ENCODE measurements at places on chromosomes 7 and 10.
A peak's percentile ranks its signal among the peaks of the same experiment; 100 is the strongest.

DNA sequence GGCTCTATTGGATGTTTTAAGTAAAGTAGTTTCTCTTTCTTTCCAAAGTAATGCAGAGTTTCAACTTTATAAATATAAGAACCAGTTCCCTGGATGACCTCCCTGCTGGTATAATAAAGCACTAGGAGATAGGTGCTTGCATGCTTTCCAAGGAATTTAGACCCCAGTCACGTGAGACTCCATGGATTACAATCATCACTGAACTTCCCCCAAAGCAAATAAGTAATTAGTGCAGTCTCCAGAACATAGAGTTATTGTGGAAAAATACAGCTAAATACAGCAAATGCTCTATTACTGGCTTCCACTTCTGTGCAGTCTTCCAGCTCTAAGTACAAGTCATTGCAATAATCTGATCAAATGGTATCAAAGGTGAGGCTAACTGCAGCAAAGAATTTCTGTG lies 220.2 kb upstream of the STEAP1 start:
- DNase-seq: no peak

DNA sequence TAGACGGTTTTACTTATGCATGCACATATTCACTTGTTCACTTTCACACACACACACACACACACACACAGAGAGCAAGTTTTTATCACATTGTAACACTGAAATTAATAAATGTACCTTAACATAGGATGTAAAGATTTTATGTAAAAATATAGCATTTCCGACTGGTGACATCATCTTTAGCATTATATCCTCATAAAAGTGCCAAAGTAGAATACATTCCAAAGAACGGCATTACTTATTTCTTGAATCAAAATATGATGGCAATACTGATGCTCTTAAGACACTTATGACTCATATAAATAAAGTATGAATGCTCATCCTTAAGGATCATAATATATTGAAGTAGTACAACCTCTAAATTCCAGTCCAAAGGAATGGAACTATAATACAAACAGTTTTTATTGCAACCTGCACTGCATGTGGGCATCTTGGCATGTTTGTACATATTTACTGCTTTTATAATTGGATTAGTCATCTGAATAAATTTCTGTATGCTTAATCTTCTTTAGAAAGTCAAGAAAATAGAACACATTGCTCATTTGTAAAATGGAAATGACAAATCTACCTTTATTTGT lies 290.0 kb upstream of the SEMA3A start:
- DNase-seq: peak; percentile 1

GRCh38 chr7:133822001-133822641 lies 305.0 kb upstream of the LRGUK start:
- DNase-seq: no peak

- no peak for DNase-seq
These were observed 176.2 kb downstream of the TWIST1 start for GRCh38 chr7:18941207-18941606.

DNA sequence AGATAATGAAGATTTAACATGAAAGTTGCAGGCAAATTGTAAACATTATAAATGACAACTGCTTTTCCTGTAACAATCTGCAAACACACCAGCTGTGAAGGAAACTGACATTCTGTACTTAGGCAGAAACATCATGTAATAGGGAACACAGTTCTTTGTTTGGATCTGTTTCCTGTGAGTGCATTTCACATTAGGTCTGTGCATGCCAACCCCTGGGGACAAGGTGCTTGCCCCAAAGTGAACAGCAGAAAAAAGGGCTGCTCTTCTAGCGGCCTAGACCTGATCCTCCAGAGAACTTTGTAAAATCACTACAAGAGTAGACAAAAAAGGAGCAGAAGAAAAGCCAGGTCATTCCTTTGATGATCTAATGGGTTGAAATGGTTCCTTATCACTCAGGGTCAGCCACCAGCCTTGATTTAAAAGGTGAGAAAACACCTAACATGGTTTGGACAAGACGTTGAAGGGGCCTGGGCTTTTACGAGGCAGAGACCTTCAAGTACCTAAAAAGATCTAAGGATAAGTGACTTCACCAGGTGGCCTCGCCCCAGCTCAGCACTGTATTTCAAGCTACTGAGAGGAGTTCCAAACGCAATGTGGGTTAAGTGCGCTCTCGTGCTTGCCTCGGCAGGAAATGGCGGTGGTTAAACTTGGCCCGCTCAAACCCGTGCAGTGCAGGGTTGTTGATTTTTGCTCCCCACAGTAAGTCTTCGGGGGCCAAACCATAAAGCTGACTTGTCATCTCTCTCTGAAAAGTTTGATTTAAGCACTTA lies 249.7 kb downstream of the CREB5 start:
- DNase-seq: no peak

- DNase-seq: no peak
These were observed 127.0 kb downstream of the ATE1 start for GRCh38 chr10:121800831-121801230.

DNA sequence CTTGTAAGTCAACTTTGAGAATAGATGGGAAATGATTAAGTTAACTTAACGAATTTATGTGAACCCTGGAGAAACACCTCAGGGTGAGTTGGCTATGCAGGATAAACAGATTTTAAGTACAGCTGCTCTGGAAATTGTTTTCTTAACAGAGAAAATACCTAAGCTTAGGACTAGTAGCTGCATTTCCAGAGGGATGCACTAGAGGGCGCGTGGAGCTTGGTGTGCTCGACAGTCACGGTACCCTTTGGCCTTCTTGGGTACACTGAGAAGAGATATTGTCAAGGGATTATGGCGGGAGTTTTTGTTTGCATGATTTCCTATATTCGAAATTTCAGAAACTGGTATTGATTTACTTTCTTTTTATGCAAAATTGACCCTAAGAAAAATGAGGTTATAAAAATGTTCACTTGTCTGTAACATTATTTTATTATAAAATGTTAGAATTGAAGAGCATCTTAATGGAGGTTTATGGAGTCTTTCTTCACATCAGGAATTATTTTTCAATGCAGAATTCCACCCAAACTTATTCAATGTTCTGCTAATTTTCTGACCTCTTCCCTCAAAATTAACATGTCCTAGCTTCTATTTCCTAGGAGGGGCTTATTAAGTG lies 58.4 kb upstream of the MYO3A start:
- peak; percentile 44 for DNase-seq

GRCh38 chr7:55375237-55375636 lies 10.1 kb downstream of the LANCL2 start:
- no peak for DNase-seq

- DNase-seq: no peak
These were observed 43.5 kb upstream of the ZMIZ1 start for GRCh38 chr10:79025199-79025832.

DNA sequence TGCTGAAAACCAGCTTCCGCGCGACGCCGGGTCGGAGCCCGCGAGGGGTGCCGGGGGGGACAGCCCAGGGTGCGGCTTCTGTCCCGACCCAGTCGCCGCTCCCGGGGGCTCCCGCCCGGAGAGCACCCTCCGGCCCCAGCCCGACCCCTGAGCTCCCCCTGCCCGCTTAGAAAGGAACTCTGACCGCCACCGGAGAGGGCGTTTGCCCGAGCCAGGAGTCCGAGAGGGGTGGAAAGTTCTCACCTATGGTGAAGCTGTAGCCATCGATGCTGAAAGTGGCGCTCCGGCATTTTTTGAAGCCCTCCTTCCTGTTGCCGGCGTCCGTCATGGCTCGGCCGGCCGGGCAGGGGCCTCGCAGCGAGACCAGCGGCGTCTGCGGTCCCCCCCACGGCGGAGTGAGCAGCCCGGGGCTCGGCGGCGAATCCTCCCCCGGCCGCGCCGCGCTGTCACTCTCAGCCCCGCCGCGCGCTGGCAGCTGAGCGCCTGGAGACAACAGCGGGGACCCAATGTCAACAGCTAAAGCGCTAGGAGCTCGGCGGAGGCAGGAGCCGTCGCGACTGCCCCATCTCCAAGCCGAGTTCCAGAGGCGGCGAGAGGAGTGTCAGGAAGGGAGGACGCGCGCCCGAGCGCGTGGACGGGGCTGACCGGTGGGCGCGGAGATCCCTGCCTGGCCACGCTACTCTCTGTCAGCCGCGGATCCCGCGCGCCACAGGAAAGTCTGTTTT lies 191.6 kb downstream of the LSM5 start:
- DNase-seq: peak; percentile 12

GRCh38 chr7:85191383-85191782 lies 4.5 kb upstream of the SEMA3D start:
- DNase-seq: peak; percentile 14

- peak; percentile 88 for DNase-seq
These were observed 69.0 kb downstream of the CREM start for GRCh38 chr10:35195361-35196306.

GRCh38 chr7:140364819-140365218 lies 33.5 kb downstream of the SLC37A3 start:
- DNase-seq: no peak

- peak; percentile 61 for DNase-seq
These were observed 140.9 kb downstream of the ADCYAP1R1 start for GRCh38 chr7:31192986-31193385.

DNA sequence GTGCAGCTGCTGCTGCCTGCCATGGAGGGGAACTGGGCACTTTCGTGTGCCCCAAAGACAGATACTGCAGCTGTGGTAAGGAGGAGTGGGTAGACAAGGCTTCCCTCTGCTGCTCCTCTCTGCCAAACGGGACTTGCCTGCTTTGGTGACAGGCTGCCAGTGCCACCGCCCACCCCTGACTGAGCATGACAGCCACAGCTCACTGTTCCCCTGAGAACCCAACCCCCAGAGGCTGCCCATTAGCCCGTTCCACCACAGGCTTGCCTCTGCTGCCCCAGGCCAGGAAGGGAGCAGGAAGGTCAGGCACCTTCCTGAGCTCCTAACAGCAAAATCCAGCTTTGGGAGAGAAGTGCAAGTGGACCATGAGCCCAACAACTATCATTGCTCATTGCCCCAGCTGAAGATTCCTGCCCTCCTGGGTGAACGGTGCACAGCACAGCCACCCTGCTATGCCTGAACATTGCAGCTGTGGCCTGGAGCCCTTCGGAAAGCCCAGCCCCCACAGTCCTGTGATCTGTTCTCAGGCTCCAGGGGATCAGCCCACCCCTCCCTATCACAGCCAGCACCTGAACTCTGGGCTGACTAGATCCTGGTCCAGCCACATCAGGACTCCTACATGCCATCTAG lies 58.7 kb upstream of the ANTXRL start:
- DNase-seq: no peak

GRCh38 chr10:132447446-132448247 lies 50.6 kb downstream of the PWWP2B start:
- DNase-seq: no peak

DNA sequence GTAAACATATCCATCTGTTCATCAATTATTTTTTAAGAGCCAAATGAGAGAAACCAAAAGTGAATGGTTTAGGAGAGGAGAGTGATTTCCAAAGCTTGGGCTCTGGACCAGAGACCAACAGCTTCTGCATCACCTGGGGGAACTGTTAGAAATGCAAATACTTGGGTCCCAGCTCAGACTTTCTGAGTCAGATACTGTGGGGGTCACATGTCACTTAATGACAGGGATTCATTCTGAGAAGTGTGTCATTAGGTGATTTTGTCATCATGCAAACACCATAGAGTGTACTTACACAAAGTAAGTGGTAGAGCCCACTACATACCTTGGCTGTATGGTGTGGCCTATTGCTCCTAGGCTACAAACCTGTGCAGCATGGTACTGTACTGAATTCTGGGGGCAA lies 128.5 kb upstream of the PRR15 start:
- DNase-seq: no peak

DNA sequence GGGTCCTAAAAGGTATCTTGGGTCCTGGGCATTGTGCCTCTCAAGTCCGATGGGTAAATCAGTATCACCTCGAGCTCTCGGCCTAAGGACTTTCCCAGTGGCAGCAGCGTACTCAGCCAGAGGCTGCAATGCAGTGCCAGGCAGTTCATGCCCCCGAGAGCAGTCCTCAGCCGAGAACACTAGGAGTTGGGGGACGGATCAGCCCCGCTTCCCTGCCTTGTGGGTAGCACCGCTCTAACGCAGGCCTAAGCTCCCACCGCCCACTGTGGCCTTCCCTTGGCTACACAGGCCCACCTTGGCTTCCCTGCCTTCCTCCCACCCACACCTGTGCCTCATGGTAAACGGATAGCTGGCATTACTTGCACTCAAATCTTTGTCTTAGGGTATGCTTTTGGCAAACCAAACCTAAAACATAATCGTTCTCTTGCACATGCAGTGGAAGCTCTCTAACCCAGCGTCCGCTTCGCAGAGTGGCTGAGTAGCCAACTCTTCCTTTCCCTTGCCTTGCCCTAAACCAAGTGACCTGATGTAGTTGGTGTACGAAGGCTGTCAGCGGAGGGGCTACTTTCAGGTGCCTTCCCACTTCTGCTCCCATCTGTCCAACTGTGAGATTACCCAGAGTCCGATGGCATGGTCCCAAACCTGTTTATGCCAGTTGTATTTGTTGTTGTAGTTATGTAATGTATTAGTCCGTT lies 73.2 kb upstream of the CHST15 start:
- no peak for DNase-seq

GRCh38 chr7:132546366-132547127 lies 29.7 kb downstream of the PLXNA4 start:
- no peak for DNase-seq

DNA sequence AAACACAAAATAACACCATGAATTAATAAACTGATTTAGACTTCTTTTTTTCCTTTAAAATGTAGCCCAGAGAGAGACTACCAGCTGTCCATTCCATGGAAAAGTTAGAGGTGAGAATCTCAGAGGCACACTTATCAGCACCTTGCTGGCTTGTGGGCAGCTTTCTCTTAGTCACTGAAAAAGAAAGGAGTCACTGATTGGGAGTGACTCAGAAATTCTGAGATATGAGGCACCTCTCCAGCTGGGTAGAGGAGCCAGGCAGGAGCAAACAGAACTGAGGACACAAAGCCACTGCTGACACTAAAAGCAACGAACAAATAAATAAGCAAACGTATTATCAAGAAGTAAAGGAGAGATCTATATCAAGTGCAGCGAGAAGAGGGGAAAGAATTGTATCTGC lies 310.6 kb downstream of the PARD3 start:
- DNase-seq: peak; percentile 41

DNA sequence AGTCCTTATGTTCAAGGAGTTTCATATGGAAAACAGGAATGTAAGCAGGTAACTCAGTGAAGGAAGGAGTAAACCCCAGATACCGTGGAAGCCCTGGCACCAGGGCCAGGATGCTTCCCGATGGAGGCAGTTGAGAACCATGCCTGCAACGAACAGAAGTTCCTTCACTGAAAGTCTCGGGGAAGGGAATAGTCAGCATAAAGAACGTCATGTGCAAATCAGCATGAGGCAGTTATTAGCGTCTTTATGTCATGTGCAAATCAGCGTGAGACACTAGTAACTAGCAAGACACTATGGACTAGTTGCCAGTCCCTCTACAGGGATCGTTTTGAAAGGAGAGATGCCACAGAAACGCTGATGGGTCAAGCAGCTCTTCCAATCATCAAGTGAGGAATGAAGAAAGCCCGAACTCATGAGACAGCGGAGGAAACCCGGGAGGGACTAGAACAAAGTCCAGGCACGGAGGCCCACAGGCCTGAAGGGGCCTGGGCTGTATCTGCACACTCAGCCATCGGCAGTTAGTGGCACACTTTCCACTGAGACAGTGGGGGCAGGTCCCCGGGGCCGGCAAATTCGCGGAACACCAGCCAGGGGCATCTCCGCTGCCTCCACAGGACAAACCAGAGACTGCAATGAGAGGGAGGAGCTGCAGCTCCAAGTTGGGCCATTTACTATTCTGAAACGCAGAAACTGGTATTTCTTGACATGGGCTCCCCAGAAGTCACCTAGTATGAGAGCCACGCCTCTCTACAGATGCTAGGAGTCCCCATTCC lies 109.6 kb downstream of the SFMBT2 start:
- DNase-seq: no peak

Data from HTR-8/SVneo (cell line).